ENCODE measurements at places on chromosomes 4 and X.
A peak's percentile ranks its signal among the peaks of the same experiment; 100 is the strongest.

DNA sequence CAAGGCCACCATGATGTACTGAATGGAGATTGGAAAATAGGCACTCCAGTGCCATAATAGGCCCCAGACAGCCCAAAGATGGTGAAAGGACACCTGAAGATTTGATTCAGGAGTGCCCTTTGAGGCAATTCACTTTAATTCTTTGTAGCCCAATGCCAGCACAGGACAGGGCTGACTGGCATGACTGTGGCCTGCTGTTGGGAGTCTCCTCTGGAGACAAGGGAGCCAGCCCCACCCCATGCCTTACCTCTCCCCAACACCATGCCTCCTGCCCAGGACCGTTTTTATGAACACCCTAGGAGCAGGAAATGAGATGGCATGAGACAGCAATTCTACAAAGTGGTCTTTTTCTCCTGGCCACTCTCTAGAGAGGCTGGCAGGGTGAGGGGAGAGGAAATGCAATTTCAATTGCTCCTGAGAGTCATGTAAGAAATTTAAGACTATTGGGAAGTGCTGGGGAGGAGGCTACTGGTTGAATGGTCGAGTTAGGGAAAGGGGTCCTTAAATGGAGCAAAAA, 94.2 kb upstream of the MAMLD1 start:
- no peak for DNase-seq

GRCh38 chrX:13763489-13763888, 28.9 kb downstream of the OFD1 start:
- DNase-seq, result no peak

GRCh38 chrX:22748093-22748999, 251.4 kb upstream of the DDX53 start:
- no peak for DNase-seq

GRCh38 chrX:29941287-29941686, 274.1 kb upstream of the MAGEB2 start:
- no peak for DNase-seq

DNA sequence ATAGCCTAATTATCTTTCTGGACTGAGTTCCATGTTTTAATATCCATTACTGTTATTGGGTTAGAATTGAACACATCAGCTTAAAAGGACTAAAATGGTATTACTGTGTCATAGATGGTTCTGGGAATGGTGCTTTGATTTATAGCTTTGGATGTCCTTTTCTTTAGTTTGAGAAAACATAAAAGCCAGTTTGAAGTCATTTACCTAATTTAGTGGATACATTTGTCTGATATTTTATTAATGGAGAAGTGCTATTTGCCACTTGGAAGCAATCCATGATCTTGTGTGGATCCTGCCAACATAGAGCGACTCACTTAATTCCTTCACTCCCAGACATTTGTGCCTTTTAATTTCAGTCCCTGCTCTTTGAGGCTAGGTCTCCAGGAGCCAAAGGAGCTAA, 212.4 kb upstream of the PACRGL start:
- DNase-seq, result no peak

GRCh38 chr4:57291911-57292310, 181.7 kb upstream of the IGFBP7 start:
- no peak for DNase-seq

GRCh38 chr4:67632492-67632891, 68.5 kb downstream of the UBA6 start:
- no peak for DNase-seq

DNA sequence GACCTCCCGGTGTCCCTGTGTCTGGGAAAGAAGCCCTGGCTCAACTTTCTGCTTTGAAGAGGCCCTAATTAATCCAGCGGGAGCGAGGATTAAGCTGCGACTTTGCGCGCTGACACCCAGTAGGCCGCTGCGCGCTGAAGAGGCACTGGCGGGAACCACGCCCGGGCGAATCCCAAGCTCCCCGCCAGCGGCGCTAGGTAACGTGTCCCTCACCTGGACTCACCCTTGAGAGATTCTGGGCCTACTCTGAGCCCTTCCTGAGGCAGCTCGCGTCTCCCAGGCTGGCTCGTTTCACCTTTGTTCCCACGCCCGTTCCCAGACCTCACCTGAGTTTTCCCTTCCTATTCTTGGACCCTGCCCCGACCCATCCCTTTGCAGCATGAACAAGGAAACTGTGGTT, 616 bp upstream of the KLHL34 start:
- DNase-seq, result no peak

DNA sequence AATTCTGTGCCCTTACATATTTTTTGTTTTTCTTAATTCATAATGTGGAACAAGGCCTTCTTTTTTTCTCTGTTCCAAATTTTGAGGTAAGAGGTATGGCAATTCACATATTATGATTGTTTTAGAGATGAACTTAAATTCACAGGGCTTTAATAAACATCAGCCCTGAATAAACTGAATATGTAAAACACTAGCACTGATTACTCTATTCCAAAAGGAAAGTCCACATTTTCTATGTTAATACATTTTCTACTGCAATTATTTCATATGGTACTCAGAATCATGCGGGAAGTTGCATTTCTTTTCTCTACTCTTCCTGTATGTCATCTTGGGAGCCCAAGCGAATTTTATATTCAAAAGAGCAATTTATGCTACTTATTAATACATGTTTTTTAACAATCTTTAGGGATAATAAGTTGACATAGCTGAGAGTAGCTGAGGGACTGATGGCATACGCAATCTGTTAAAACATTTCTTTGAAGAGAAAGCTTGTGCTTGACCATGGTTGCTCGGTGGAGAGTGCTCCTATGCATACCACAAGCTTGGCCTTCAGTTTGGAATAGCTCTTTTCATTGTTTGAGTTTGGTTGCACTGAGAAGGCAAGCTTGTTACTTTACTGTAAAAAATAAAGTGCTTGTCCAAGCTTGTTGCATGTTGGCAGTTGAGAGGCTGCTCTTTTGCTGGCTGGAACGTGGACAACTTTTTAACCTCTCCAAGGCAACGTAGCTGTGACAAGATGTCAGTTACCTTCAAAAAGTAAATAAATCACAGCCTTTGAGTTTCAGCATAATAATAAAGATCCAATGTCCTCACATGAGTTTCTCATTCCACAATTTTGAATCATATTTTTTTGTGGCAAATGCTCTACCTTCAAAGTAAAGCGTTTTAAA, 196.3 kb upstream of the SPRY1 start:
- no peak for DNase-seq

DNA sequence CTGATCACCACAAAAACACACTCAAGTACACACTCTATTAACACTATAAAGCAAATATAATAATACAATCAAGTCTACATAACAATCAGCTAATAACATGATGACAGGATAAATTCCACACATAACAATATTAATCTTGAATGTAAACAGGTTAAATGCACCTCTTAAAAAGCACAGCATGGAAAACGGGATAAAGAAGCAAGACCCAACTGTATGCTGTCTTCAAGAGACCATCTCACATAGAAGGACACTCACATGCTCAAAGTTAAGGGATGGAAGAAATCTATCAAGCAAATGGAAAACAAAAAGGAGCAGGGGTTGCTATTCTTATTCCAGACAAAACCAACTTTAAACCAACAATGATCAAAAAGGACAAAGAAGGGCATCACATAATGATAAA, 28.1 kb downstream of the CBR4 start:
- DNase-seq, result no peak

DNA sequence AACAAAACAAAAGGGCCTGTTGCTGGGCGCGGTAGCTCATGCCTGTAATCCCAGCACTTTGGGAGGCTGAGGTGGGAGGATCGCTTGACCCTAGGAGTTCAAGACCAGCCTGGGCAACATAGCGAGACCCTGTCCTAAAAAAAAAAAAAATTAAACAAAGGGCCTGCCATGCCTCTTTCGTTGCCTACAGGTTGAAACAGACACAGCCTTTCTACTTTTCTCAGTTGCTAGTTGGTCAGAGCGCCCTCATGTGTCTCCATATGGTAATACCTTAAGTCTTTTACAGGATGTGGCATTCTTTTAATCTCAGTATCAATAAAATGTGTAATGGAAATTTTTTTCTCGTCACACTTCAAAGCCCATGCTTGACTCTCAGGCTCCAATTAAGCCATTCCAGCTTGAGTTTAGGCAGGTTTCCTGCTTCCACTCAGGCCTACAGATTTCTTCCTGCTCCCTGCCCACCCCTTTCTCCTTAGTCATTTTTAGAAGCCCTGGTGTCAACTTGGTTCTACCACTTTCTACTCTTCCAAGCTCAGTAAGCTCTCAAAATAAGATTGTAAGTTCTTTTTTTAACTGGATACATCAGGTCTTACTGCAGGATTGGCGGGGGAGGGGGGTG, 4.6 kb upstream of the SOWAHD start:
- DNase-seq, result peak; percentile 52

- DNase-seq, result no peak
Measured at GRCh38 chr4:133045288-133045687, 103.8 kb upstream of the PCDH10 start.

Measured in CD8-positive, alpha-beta T cell (primary cell).